Mesothelial cell of epicardium (in vitro differentiated cells): ENCODE measurements at places on chromosomes 5 and 9.

GRCh38 chr5:144368556-144368955 is 197.9 kb downstream of the KCTD16 start:
- peaks cover 23% of the 10 kb centered on the region for H3K27me3 ChIP-seq
- DNase-seq: no peak
- H3K36me3 ChIP-seq: no peaks in the 10 kb centered on the region
- no peak overlapping the region for H3K4me3 ChIP-seq
- no peak overlapping the region for H3K27ac ChIP-seq

DNA sequence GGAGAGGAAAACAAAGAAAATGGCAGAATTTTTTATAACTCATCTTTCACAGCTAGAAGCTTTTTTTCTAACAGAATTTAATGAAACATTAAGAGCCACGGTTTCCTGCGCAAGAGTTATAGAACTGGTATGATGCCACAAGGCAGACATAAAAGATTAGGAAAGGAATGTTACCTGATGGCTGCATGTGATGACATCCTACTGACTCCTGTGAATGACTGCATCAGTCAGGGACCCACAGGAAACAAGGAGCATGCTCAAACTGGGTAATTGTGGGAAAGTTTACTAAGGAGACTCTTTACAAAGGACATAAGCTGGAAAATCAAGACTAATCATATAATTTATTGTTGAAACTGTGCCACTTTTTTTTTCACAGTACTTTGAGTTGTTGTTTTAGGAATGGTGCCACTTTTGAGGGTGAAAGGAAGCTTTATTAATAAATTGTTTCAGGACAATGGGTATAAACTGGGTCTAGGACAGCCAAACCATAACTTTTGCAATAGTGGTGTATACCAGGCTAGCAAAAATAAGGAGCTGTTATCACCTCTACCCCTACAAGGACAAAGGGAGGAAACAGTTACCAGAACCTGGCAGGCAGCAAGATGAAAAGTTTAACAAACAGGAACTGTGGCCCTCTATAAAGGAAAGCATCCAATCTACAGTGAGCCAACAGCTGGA is 5.1 kb upstream of the TSLP start:
- H3K4me3 ChIP-seq: no peak overlapping the region
- no peak overlapping the region for H3K27ac ChIP-seq
- H3K36me3 ChIP-seq: no peaks in the 10 kb centered on the region
- H3K4me1 ChIP-seq: peaks cover 5% of the 10 kb centered on the region

DNA sequence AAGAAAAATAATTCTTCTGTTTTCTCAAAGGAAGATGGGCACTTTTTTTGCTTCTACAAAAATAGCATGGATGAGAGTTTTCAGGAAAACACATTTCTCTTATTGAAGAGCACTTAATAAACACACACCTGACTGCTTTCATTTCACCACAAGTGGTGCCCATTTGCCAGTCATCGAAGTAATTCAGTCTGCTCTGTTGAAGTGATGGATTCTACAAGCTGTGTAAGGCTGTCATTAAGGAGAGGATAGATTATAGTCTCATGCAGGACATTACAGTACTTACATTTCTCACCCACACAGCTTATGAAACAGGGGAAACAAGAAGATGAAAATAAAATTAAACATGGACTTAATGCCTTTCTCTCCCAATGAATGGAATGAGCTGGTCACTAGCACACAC is 165.2 kb downstream of the NR2F1-AS1 start:
- DNase-seq: no peak
- peaks cover 10% of the 10 kb centered on the region for H3K4me1 ChIP-seq
- no peak overlapping the region for H3K27ac ChIP-seq
- no peaks in the 10 kb centered on the region for H3K27me3 ChIP-seq

- H3K27me3 ChIP-seq: no peaks in the 10 kb centered on the region
These were observed 69.1 kb downstream of the ARRDC3 start for GRCh38 chr5:91313757-91314673.

GRCh38 chr5:37859805-37860204 is 20.0 kb upstream of the GDNF start:
- no peaks in the 10 kb centered on the region for H3K4me1 ChIP-seq
- H3K4me3 ChIP-seq: no peak overlapping the region
- peaks cover 22% of the 10 kb centered on the region for H3K27me3 ChIP-seq
- no peaks in the 10 kb centered on the region for H3K36me3 ChIP-seq
- H3K27ac ChIP-seq: no peak overlapping the region

DNA sequence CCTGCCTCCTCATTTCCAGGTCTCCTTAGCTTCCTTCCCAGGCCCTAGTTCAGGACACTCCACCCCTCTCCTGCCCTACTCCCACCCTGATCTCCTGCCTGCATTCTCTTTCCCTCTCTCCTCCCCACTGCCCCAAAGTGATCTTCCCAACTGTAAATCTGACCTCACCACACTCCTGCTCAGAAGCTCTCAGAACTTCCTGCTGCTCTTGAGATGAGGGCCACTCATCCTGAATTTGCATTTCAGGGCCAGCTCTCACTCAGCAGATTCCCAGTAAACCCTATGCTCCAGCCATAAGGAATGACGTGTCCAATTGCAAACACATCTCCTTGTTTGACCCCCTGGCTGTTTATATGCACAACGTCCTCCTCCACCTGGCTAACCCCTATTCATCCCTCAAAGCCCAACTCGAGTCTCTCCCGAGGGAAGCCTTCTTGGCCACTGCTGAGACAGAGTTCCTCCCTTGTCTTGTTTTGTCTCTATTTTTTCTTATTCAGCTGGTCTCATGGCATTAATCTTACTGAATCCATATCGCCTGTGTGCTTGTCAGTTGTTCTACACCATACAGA is 95.0 kb downstream of the NSG2 start:
- DNase-seq: no peak
- no peak overlapping the region for H3K4me3 ChIP-seq
- peaks cover 40% of the 10 kb centered on the region for H3K27me3 ChIP-seq
- no peaks in the 10 kb centered on the region for H3K36me3 ChIP-seq
- no peaks in the 10 kb centered on the region for H3K4me1 ChIP-seq

- no peak overlapping the region for H3K4me3 ChIP-seq
- H3K4me1 ChIP-seq: peaks cover 19% of the 10 kb centered on the region
- H3K36me3 ChIP-seq: peaks cover 3% of the 10 kb centered on the region
- DNase-seq: no peak
- peak overlapping the region; percentile 11 for H3K27ac ChIP-seq
These were observed 569.8 kb upstream of the ADAMTS16 start for GRCh38 chr5:4570047-4570995.

- H3K27ac ChIP-seq: no peak overlapping the region
- H3K36me3 ChIP-seq: no peaks in the 10 kb centered on the region
- no peak overlapping the region for H3K4me3 ChIP-seq
- DNase-seq: no peak
- peaks cover 10% of the 10 kb centered on the region for H3K27me3 ChIP-seq
These were observed 6.1 kb downstream of the REEP2 start for GRCh38 chr5:138444774-138445546.

DNA sequence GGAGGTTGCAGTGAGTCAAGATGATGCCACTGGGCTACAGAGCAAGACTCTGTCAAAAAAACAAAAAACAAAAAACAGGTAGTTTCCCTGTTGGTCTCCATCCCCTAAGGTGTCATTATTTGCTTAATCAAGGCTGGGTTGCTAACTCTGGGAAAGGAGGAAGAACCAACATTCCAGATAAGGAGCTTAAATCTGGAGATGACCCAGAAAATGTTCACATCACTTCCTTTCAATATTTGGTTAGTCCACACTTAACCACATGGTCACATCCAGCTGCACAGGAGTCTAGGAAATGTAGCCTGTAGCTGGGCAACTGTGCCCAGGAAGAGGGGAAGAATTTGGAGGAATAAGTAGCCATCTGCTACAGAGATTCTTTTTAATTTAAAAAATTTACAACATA is 25.9 kb upstream of the MEGF9 start:
- no peak for DNase-seq
- no peak overlapping the region for H3K27ac ChIP-seq
- no peaks in the 10 kb centered on the region for H3K4me1 ChIP-seq
- H3K4me3 ChIP-seq: no peak overlapping the region
- H3K27me3 ChIP-seq: no peaks in the 10 kb centered on the region
- peaks cover under 1% of the 10 kb centered on the region for H3K36me3 ChIP-seq

DNA sequence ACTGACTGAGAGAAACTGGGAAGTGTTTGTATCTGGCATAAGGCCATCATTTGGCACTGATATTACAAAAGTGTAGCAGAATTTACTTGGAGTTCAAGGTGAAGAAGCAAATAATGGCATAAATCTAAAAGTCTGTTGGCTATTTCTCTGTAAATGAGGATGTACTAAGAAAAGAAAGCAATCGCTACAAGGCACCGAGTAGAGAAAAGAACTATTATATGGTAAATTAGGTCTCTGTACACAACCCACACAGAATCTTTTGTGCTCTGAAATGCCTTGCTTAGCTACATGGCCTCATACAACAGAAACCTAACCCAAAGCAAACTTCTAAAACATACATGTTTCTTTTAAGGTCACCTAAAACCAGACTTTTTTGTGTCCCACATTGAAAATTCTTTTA is 290.1 kb upstream of the WWC1 start:
- H3K27ac ChIP-seq: no peak overlapping the region
- no peak for DNase-seq
- no peak overlapping the region for H3K4me3 ChIP-seq
- peaks cover 52% of the 10 kb centered on the region for H3K4me1 ChIP-seq
- H3K36me3 ChIP-seq: no peaks in the 10 kb centered on the region

DNA sequence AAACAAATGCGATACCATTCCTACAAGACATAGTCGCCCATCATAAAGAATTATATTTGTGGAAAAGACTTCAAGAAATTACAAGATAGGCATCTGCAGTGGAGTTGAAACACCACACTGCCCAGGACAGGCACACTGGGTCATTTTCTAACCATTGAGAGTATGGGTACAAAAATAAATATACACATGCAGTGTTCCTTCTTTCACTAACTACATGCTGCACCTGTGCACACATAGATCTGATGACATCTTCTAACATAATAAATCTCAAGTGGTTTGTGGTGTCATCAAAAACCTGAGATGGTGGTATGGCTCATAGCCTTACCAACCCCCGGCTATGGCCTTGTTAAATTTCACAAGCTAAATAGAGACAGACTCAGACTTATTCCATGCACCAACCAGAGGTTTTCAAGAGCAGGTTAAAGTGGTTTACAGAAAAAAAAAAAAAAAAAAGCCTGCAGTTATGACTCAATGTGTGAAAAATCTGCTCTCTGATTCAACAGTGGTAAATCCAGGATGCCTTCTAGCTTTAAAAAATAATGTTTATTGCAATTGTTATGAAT is 12.4 kb upstream of the NFIB start:
- H3K4me3 ChIP-seq: no peak overlapping the region
- H3K4me1 ChIP-seq: peaks cover 31% of the 10 kb centered on the region
- no peaks in the 10 kb centered on the region for H3K27me3 ChIP-seq
- H3K27ac ChIP-seq: no peak overlapping the region

GRCh38 chr5:33994845-33995244 is 10.4 kb upstream of the SLC45A2 start:
- no peaks in the 10 kb centered on the region for H3K27me3 ChIP-seq
- no peak overlapping the region for H3K4me3 ChIP-seq
- DNase-seq: no peak
